ENCODE measurements at places on chromosomes 6 and 20. TPM values are rescaled to one million over a fixed set of nuclear protein-coding genes. Genes with fewer than 3 reads are reported as not detected.
A peak's percentile ranks its signal among the peaks of the same experiment; 100 is the strongest.

DNA sequence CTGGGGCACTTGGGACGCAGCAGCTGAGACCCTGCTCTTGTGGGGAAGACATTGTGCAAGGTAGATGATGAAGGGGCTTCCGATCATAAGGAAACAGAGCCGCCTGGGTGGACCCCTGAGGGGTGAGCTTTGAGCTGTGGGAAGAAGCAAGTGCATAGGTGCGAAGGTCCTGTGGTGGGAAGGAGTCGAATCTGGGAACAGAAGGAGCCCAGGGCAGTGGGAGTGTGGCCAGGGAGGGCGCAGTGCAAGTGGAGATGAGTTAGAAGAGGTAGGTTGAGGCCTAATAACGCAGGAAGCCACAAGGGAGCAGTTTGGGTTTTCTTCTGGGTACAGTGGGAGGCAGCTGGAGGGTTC, 10.3 kb downstream of the RBM38 start:
- DNase-seq: no peak

GRCh38 chr20:11849270-11849915, 68.3 kb upstream of the BTBD3 start:
- no peak for DNase-seq

Gene LINC00237
- not detected for total RNA-seq

GRCh38 chr6:17899491-17899890, 87.9 kb downstream of the KIF13A start:
- no peak for DNase-seq

GRCh38 chr6:31952140-31952805, 6.4 kb downstream of the CFB start:
- peak; percentile 34 for DNase-seq

All from CD4-positive, CD25-positive, alpha-beta regulatory T cell (primary cell).